Stimulated activated CD4-positive, alpha-beta T cell treated with anti-CD3 and anti-CD28 coated beads, Interleukin-4, amount 100 ng/mL, for 4 hours (primary cell): ENCODE measurements at places on chromosomes 12 and 14.

DNA sequence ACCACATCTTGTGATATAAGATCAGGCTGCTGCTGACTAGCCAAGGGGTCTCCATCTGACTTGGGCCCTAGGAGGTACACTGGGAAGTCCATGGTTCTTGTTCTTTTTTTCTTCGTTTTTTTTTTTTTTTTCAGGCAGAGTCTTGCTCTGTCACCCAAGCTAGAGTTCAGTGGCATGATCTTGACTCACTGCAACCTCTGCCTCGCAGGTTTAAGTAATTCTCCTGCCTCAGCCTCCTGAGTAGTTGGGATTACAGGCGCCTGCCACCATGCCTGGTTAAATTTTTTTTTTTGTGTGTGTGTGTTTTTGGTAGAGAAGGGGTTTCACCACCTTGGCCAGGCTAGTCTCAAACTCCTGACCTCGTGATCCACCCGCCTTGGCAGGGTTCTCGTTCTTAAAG lies 178.2 kb downstream of the RMST start:
- DNase-seq, result no peak

DNA sequence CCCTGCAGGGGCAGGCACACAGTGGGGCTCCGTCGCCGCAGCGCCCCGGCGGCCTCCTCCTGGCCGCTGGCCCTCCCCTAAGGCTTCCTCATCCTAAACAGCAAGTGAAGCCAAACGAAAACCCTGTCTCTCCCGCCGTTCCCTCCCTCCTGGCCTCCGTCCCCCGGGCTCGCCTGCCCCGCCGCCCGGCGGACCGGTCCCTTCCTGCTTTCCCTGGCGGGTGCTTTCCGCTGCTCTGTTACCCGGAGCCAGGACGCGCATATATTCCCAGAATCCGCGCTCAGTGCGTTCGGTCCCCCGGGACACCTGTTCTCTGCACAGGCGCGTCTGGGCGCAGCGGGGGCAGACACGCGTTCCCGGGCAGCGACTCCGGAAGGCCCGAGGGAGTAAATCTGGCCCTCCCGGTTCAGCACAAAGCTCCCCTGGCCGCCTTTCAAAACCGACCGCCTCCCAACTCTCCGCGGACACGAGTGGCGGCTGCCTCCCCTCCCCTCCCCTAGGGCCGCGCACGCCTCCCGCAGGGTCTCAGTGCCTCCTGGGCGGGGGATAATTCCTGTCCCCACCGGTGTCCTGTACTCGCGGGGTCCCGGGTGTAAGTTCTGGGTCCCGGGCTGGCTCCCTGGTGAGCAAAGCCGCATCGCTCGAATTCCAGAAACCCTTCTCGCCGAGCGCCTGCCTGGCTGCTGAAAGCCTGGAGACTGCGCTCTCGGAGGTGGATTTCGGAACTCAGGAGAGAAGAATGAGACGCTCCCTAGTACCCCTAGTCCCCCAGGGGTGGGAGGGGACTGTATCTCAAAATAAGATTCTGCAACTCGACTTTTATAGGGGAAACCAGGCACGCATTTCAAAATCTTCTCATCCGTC lies 21.4 kb upstream of the CEP170B start:
- DNase-seq, result no peak

DNA sequence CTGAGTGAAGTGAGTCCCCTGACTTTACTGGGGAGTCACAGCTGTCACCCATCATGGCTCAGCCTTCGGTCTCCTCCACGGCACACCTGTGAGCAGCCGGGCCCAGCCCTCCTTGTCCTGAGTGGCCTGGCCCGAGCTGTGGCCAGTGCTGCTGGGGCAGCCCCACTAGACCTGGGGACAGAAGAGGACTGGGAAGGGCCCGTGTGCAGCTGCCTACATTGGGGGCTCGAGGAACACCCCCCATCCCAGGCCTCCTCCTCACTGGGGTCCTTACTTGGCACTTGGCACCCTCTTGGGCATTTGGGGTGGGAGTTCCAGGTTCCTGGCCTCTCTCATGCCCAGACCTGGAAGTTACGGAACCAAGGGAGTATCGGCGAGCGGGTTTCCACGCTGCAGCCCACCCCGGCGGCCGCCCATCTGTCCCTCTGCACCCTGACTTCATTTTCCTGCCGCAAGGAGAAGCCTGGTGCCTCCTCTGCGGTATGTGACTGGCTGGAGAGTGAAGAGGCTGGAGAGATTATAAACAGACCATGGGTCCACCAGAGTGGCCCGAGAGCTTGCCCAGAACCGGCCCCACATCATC lies 179.7 kb downstream of the KIF26A start:
- DNase-seq, result no peak

DNA sequence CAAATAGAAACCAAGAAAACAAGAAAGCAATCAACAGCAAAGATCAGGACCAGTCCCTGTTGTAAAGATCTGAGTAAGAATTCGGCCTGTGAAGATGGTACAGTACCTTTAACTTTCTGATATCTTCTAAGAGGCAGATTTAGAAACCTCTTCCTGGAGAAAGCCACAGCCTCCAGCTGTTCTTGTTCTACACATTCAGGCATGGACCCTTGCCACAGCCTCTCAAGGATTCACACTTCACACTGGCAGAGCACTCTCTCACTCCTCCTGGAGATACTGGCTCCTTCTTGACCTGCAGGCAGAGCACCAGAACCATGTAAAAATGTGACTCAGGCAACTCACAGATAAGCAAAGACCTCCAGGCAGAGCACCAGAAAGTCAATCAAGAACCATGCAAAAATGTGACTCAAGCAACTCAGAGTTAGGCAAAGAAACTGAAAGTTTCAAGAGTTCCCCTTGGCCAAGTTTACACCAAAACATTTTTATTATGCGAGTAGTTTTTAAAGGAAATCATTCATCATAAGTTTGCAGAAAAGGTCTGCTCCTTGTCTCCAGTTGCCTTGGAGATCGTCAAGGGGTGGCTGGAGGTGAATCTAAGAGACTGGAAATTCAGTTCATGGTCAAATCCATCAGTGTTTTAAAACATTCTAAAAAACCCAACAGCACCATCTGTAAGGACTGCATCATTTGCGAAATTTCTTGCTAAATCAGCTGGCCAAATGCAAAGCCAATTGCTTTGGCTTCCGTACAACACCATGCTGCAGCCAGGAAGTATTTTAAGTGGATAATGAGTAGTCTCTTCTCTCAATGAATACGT lies 119.3 kb upstream of the MDM1 start:
- peak; percentile 14 for DNase-seq

GRCh38 chr14:56150645-56151345 lies 32.6 kb downstream of the PELI2 start:
- DNase-seq, result peak; percentile 5

DNA sequence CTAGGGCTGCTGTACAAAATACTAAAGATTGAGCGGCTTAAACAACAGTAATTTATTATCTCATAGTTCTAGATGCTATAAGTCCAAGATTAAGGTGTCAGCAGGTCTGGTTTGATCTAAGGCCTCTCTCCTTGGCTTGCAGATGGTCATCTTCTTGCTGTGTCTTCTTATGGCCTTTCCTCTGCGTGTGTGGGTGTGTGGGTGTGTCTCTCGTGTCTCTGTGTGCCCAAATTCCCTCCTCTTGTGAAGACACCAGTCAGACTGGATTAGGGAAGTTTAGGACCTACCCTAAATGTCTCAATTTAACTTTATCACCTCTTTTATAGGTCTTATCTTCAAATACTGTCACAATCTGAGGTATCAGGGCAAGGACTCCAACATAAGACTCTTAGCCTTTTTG lies 28.3 kb downstream of the DDHD1 start:
- DNase-seq, result no peak

DNA sequence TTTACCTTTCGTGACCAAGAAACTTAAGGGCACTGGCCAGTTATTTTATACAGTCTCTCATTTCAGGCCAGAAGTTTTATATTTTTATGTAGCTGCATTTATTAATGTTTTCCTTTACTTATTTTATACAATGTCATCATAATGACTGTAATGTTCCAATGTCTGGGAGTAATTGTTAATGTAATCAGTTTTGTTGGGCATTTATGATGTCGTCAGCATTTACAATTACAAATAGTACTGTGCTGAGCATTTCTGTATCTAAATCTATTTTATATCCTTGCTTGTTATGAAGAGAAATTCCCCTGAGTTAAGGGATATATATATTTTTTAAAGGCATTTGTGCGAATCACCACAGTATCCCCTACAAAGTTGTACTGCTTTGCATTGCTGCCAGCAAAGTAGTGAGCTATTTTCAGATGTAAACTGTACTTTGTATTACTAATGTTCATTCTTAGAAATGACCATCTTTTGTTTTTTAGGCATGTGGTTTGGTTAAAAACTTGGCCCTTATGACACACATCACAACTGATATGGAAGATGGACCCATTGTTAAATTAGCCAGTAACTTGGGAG lies 74.4 kb downstream of the POLR3B start:
- no peak for DNase-seq

GRCh38 chr12:127567531-127567930 lies 699.4 kb upstream of the TMEM132C start:
- no peak for DNase-seq

- DNase-seq, result no peak
These were observed 116.7 kb upstream of the MYL2 start for GRCh38 chr12:111037047-111037446.

- no peak for DNase-seq
These were observed 183.1 kb downstream of the KLHL28 start for GRCh38 chr14:44778604-44779003.

GRCh38 chr14:72598306-72598705 lies 295.6 kb downstream of the DPF3 start:
- no peak for DNase-seq

- no peak for DNase-seq
These were observed 115.7 kb downstream of the GRIP1 start for GRCh38 chr12:66563220-66563619.

GRCh38 chr14:99508896-99509629 lies 27.9 kb downstream of the CCNK start:
- DNase-seq, result no peak

- no peak for DNase-seq
These were observed 390.1 kb upstream of the RGS6 start for GRCh38 chr14:71541973-71542690.

- DNase-seq, result no peak
These were observed 18.1 kb downstream of the JAG2 start for GRCh38 chr14:105150368-105151083.

- DNase-seq, result no peak
These were observed 423.9 kb downstream of the SOX5 start for GRCh38 chr12:23525450-23526072.

- peak; percentile 48 for DNase-seq
These were observed 183.6 kb upstream of the G2E3 start for GRCh38 chr14:30375296-30375892.

DNA sequence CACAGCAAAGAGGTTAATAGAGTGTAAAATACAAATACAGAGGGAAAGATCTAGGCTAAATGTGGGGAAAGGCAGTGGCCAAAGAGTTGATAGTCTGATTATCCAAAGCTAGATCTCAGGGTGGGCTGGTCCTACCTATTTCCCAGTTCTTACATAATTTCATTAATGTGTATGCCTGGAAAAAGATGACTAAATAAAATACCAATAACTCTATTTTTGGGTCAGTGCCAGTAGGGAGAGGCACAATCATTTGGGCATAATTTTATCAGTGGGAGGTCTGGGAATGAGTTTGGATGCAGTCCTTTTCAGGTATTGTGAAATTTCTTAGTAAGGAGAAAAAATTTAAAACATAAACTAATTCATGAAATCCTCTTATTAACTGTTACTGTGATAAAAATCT lies 30.6 kb upstream of the CLEC14A start:
- DNase-seq, result no peak

DNA sequence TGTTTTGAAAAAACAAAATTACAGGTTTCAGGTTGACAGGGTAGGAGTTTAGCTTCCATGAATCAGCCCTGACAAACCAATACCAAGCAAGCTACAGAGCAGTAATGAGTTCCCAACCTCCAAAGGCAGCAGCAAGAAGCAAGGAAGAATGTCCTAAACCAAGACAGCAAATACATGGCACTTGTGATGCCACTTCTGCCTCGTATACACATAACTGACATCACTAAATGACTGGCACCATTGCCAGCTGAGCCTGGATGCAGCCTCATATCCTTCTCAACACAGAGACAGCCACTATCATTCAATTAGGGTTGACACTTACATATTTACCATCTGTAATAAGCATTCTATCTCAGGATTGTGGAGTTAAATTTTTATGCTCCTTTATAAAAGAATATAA lies 35.0 kb upstream of the MDM1 start:
- no peak for DNase-seq

DNA sequence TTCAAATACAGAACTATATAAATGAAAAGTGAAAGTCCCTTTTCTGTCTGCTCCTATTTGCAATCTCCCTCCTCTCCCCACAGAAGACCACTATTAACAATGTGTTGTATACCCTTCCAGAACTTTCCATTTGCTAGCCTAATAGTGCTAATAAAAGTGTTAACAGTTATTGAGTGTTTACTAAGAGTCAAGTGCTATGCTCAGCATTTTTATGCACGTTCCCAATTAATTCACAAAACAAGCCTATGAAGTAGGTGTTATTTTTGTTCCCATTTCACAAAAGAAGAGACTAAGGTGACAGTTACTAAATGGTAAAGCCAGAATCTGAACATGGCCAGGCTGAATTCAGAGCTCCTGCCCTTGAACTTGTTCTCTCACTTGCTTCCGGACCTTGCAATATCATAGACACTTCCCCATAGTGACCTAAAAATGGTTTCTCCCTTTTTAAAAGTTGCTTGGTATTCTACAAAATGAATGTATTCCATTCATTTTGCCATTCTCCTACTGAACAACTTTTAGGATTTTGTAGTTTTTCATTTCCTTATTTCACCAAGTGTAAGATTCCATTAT lies 1.6 kb upstream of the PRKAB1 start:
- DNase-seq, result no peak

DNA sequence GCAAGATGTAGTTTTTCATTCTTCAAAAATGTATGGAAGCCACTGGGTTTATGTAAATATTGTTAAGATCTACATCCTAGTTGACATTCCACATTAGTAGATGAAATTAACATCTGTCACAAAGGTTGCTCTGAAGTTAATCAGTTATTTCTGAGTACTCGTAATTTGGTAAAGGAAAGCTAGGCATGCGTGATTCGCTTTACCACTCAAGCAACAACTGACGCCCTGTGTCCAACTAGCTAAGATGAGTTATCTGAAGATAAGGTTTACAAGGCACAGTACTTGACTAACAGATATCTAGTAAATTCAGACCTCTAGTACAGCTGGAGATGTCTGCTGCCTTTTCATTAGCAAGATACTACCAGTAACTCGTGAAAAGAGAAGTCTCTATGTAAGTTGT lies 14.1 kb downstream of the PRKD1 start:
- no peak for DNase-seq
